ELR (cell line): ENCODE measurements at places on chromosomes 4 and X.

DNA sequence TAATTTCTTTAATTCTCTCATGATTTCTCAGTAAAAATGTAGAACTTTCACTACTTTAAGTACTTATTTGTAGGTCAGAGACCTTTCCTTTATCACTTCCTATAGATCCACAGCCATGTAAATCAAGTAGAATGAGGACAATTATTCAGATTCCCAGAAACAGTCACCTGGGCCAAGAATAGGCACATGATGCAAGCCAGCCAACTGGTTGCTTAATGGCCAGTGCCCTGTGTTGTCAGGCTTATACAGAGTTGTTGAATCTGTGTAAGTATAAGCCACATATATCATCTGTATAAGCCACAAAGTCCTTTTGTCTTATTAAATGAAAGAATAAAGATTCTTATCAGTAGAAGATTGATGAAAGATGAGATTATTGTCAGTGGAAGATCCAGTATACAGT lies 5.2 kb downstream of the BANK1 start:
- no peak for DNase-seq

DNA sequence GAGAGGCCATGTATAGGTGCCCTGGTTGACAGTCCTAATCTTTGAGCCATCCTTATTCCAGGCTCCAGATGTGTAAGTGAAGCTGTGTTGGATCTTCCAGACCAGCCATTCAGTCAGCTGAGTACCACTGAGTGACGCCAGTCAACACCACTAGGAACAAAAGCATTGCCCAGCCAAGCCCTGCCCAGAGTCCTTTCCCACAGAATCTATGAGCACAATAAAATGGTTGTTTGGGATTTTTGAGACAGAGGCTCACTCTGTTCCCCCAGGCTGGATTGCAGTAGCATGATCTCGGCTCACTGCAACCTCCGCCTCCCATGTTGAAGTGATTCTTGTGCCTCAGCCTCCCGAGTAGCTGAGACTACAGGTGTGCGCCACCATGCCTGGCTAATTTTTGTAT lies 262.5 kb downstream of the BCOR start:
- DNase-seq = no peak

DNA sequence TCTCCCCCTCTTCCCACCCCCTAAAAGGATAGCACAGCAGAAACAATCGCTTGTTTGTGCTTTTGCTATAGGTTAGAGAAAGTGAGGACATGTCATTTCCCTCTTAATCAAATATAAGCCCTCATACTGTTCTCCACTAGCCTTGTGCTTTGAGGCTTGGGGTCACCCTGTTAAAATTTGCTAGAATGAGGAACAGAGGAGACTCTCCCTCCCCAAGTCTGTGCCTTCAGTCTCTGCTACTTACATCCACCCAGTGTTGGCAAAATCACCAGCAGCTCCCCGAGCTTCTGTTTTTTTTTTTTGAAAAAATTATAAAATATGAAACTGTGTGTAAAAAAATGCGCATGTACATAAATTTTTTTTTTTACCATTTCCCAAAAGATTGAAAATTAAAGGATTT lies 19.3 kb downstream of the KLF3 start:
- no peak for DNase-seq

- no peak for DNase-seq
Measured at GRCh38 chr4:168538632-168539031, 41.8 kb downstream of the PALLD start.

DNA sequence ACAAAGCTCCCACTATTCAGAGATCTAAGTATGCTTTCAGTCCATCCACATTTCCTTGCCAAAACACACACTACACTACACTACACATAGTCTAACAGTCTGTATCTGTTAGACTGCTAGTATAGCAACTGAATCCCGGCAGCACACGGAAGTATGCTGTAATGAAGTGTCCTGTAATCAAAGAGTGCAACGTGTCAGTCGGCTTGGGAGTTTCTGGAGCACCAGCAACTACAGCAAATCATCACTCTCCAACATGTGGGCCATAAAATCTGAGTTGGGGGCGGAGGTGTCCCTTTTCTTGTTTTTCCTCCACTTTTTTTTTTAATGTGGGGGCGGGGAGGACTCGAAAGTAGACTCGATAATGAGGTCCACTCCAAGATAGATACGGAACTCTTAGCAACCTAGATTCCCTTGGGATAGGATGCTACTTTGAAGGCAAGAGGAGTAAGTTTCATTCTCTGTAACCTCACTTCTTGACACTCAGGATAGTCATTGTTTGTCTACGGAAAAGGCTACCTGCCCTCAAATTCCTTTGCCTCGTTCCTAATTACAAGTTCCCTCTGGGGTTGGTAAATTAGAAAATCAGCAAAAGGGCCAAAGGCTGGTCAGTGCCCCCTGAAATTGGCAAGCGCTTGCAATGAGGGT lies 722 bp downstream of the SLC10A7 start:
- peak; percentile 56 for DNase-seq

GRCh38 chrX:117538178-117539089 lies 578.2 kb downstream of the KLHL13 start:
- DNase-seq = no peak

DNA sequence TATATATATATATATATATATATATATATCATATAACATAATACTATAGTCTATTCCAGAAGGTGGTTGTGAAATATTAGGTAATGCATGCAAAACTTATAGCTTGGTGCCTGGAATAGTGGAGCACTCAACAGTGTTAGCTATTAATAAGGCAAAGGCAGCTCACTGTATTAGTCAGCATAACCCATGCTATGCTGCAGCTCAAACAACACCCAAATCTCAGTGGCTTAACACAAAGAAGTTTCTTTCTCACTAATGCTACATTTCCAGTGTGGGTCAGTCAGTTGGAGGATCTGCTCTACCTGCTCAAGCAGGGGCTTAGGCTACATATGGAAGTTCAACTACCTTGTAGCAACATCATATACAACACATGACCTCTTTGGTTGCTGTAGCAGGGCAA lies 5.2 kb upstream of the RPGR start:
- DNase-seq = no peak

DNA sequence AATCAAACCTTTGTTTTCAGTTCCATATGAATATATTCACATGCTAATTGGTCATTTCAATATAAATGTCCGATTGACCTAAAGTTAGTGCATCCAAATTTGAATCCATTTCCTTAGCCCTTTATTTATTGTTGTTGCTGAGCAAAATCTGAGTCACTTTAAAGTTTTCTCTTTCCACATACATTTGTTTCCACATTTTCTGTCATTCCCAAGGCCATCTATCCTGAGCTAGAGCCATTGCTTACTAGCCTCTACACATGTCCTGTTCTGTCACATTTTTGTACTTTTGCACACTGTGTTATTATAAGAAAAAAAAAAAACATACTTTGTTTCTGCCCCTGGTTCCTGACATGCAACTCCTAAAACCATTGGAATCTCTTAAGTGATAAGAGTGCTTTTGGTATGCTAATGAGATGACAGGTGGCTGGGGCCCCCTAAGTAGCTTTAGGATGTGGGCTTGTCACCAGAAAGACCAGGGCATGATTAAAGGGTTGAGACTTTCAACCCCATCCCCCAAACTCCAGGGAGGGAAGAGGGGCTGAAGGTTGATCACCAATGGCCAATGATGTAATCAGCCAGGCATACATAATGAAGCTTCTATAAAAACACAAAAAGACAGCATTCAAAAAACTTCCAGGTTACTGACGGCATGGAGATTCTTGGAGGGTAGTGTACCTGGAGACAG lies 353.3 kb upstream of the MAGEB16 start:
- DNase-seq = no peak

GRCh38 chr4:110073053-110073845 lies 125.2 kb downstream of the ELOVL6 start:
- DNase-seq = no peak

GRCh38 chrX:53241558-53241957 lies 16.6 kb upstream of the KDM5C start:
- DNase-seq = no peak

GRCh38 chr4:40628888-40629287 lies 776 bp downstream of the RBM47 start:
- peak; percentile 25 for DNase-seq

DNA sequence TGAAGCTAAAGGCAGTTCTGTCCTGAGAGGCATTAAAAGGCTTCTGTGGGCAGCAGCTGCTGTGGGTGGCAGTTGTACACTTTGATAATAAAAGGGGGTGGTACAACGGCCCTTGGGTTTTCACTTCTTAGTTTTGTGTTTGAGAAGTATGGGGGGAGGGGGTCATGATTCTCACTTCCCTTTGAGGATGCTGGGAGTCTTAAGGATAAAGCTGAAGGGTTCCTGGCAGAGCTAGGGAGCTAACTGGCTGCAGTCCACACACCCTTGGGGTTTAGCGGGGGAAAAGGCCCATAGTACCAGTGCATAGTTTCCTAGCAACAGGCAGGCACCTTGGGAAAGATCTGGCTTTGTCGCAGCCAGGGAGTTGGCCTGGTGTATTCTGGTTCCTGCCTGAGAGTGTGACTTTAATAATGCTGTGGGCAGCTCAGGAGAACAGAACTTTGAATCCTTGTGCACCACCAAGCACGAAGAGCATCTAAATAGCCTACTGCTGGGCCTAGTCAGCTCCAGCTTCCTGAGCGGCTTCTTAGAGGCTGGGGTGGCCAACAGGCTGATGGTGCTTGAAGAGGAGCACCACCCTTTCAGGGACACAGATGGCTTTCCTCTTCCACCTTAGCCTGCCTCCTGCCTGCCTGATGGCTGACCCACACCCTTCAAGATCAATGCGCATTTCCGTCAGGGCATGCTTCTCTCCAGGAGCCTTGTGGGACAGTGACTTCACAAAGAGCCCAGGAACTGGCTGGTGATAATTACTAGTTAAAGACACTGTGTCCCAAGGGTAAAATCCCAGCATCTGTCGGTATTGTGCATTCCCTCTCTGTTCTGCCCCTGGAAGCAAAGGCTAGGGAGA lies 12.5 kb downstream of the ZBTB33 start:
- DNase-seq = no peak

GRCh38 chr4:176833400-176834175 lies 40.9 kb upstream of the VEGFC start:
- DNase-seq = no peak

DNA sequence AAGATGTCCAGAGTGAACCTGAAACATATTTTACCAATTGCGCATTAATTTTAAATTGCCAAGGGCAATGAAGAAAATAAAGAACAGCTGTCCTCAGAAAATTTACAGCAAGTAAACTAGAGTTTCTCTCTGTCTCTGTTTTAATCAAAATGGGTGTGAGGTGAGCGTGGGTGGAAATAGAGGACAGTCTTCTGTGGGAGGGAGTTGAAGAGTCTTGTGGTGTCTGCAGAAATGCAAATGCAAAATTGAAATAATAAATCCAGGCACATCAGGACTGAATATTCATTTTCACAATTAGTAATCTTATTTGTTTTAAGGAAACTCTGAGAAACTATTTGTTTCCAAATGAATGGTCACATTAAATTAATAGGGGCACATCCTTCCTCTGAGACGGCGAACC lies 192.0 kb downstream of the ARHGAP10 start:
- no peak for DNase-seq

DNA sequence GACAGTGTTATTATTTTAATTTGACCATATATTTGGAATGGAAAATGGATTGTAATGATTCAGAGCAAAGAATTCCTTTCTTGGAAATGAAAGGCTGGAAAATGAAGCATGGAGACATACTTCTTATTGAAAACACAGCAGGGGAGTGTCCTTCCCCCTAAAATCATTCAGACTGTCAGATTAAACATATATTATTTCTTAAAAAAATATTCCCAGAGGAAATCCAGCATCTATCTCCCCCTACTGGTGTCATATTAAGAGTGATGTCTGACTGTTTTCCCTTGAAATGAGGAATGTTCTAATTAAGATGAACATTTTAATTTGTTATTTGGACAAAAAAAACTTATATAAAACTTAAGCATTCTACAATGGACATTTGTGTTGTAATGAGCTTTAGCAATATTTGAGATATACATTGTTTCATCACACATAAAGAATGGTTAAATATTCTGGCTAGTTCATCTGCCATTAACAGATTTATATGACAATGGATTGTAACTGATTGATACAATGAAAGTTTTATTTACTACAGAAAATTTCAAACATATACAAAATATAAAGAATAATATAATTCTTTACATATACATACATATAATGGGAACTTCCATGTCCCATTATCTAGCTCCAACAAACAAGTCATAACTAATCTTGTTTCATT lies 264.6 kb downstream of the SPRY1 start:
- peak; percentile 41 for DNase-seq

GRCh38 chr4:140829825-140830224 lies 73.6 kb upstream of the TBC1D9 start:
- DNase-seq = no peak

GRCh38 chrX:120791013-120791643 lies 84.5 kb downstream of the CT47B1 start:
- DNase-seq = peak; percentile 62

- DNase-seq = no peak
Measured at GRCh38 chr4:127362686-127363085, 270.1 kb upstream of the INTU start.

- no peak for DNase-seq
Measured at GRCh38 chr4:3364199-3364598, 71.4 kb downstream of the RGS12 start.

- no peak for DNase-seq
Measured at GRCh38 chrX:53253293-53254020, 27.9 kb downstream of the IQSEC2 start.

DNA sequence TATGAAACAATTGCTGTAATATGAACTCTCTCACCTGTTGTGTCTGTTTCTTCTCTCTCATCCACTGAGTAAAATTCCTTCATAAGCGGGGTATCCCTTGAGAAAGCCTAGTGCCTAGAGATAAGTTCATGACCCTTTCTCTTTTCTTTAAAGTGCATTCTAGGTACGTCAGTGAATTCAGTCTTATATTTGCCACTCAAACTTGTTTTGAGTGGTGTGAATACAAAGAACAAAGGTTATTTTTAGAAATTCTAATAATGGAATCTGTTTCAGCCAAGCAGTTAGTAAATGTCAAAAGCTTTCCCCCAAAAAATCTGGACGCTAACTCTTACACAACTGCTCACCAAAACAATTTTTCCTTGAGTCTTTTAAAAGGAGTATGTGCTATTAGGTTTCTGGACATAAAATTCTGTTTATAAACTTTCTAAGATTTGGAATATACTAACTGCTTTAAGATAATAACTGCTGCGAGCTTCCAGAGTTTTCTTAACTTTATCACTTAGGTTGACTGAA lies 112.0 kb downstream of the VEGFC start:
- no peak for DNase-seq

DNA sequence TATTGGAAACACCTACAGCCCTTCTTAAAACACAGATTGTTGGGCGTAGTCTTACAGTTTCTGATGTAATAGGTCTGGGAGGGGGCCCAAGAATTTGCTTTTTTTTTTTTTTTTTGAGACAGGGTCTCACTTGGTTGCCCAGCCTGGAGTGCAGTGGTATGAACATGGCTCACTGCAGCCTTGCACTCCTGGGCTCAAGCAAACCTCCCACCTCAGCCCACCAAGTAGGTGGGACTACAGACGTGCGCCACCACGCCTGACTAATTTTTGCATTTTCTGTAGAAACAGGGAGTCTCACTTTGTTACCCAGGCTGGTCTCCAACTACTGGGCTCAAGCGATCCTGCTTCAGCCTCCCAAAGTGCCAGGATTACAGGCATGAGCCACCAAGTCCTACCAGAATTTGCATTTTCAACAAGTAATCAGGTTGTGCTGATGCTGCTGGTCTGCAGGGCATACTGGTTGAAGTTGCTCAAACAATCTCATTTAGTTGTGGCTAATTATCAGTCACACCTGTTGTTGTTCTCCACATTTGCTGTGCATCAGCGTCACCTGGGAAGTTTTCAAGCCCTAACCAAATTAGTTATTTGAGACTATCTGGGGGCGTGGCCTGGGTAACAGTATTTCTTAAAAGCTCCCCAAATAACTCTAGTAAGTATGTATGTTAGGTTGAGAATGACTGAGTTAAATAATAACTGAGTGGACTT lies 14.0 kb downstream of the TMEM154 start:
- no peak for DNase-seq

- peak; percentile 23 for DNase-seq
Measured at GRCh38 chr4:73127839-73128453, 58.4 kb upstream of the COX18 start.
